Hepatocyte (in vitro differentiated cells): ENCODE measurements at places on chromosomes 1 and 21. TPM values are rescaled to one million over a fixed set of nuclear protein-coding genes. Genes with fewer than 3 reads are reported as not detected.

DNA sequence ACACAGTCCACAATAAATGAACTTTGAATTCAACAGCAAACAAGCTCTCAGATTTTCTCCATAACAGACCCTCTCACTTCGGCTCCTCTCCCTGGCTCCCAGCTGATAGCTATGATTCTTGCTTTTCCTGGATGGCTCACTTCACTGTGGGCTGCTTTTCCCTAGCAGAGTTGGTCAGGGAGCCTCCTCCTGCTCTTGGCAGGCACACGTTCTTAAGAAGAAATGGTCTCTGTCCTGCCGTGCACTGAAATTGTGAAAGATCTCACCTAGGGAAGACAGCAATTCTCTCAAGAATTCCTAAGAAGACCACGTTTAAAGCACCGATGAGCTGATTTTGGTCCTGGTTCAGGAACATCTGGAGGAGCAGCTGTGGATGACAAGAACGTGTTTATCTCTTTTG lies 148.5 kb upstream of the KCNK2 start:
- no peak for DNase-seq

DNA sequence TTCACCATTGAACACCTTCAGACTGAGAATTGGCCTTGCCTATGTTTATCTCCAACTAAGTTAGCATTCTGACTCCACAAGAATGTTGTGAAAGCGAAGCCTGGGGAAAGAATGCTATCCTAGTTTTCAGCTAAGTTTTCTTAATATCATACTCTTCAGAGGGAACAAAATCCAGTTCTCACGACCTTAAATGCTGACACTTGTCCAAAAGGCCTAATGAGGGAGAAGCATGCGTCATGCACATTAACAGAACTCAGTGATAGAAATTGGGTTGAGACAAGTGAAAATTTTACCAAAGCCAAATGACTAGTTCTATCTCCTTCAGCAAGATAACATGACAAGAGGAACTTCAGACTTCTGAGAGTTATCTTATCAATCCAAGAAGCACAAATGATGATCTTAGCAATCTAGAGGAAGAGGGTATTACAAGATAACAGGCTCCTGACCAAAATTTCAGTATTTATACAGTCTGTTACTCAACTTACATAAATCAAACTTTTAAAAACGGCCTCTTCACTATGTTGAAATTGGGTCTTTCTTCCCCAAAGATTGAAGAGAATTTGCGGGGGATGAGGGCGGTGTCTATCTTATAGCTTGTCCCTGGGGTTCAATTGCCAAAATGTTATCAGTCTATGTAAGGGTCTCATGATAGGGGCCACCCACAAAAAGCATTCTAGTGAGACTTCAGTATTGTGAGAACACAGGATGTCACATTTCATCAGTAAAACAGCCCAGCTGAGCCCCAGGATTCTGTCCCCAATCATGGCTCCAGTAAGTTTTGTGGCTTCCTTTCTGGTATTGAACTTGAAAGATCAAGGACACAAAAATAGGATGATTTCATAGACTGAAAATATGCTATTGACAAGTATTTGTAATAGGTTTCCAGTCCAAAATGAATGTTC lies 26.5 kb upstream of the SLC45A3 start:
- DNase-seq = no peak

DNA sequence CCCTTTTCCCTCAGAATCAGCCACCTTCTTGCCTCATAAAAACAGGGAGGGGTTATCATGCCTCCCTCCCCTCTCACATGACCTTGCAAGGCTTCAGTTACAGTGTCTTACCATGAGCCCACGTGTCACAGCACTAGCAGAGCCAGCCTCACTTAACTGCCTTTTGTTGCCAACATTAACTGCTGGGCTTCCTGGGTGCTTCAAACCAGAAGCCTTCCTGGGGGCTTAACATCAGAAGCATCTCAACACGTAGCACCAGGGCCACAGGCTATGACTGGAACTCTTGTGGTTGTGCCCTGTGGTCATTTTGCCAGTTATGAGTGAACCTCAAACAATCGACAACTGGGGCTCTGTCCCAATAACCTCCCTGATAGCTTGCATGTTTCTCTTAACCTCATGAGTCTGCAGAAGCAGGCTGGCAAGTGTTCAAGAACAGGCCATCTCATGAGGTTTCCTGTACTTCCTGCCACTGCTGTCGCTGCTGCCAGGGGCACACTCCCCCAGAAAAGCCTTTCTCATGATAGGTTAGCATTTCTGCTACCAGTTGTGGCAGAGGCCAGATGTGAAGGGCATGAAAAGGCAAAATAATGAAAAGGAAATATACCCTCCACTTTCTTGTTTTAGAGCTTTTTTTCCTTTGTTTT lies 132.2 kb downstream of the GLUL start:
- DNase-seq = no peak

GRCh38 chr1:202586018-202586821 lies 124.0 kb downstream of the SYT2 start:
- DNase-seq = peak; percentile 37

- DNase-seq = peak; percentile 47
These were observed 45.0 kb upstream of the DNAJC6 start for GRCh38 chr1:65264197-65264929.

GRCh38 chr1:56255516-56256152 lies 323.7 kb downstream of the PLPP3 start:
- DNase-seq = peak; percentile 44

DNA sequence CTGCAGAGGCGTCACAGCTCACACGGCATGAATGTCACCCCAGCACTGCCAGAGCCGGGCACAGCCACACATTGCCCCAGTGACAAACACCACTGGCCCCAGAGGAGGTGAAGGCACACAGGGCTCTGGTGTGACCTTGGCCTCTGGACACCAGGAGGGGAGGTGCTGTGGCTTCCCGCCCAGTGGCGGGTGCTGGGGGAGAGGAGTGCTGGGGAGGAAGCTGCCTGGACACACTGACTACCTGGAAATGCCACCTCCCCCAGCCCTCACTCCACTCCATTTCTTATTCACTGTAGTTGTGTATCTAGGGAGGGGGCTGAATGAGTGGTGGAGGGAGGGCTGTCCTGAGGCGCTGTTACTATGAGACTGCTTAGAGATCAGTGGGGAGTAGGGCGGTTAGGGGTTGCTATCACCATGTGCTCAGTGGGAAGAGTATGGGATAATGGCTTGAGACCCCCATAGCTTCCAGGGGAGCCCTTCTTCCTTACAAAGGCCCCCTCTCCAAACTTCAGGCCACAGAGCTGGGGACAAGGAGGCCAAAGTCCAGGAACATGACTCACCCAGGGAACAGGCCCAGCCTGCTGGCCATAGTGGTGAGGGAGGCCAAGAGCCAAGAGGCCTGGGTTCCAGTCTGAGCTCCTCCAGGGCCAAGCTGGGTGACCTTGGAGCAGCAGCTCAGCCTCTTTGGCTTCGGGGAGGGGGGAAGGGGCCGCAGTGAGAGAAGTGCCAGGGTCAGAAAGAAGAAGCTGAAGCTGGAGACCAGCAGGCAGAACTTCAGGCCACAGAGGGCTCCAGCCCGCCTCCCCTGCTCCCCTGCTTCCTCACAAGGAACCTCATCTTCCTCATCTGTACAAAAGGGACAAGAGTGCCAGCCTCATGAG lies 40.1 kb downstream of the AHDC1 start:
- DNase-seq = peak; percentile 79

- DNase-seq = peak; percentile 22
These were observed 876.5 kb upstream of the B3GALT2 start for GRCh38 chr1:194062962-194063361.

DNA sequence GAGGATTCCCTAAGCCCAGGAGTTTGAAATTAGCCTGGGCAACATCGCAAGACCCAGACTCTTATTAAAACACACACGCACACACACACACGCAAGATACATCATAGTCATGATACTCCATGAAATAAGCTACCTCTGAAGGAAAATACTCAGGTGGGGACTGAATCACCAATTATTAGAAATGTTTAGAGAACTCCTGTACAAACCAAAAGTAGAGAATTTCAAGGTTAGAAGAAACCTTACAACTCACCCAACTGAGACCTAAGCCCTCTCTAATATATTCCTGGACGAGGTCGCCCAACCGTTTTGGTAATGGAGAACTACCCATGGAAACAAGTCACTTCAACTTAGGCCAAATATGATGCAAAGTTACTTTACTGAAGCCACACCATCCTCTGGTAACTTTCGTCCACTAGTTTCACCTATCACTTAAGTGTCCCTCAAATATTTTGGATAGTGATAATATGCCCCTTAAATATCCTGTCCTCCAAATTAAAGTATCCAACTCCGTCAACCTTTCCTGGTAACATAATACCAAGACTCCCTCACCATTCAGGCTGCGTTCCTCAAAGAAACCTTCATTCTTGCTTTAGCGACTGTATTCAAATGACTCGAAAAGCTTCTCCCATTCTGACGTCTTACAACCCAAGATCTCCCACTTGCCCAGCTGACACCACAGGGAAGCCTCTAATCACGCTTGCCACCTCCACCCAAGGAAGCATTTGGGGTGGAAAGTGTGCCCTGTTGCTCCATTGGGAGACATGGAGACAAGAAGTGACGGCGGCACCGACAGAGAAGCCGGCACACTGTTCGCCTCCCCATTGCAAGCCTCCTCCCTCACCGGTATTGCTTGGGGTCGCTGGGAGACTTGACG lies 856 bp downstream of the NRDC start:
- DNase-seq = peak; percentile 39

DNA sequence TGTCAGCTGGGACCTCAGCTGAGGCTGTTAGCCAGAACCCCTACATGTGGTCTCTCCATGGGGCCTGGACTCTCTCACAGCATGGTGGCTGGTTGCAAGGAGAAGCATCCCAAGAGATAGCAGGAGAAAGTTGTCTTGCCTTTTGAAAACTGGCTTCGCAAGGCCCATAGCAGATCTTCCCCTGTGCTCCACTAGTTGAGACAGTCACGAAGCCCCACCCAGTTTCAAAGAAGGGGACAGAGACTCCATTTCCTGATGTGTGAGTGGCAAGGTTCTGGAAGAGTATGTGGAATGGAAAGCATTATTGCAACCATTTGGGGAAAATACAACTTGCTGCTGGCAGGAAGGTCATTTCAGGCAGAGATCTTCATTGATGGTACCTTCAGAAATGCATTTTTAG lies 7.5 kb upstream of the CSRP1 start:
- no peak for DNase-seq

DNA sequence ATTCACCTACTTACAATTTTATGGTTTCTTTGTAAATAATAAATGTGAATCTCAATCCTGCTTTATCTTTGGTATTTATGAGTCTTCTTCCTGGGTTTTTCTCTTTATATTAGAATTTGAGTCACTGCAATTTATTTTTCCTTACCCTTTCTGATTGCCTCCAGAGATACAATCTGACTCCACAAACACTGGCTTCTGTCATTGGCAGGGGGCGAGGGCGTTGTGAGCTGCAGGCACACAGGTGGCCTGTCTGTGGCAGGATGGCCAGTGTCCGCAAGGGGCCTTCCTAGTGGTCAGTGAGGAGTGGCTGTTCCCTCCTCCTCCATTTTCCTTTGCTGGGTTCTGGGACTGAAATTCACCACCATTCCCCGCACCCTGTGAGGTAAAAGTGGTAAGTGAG lies 2.0 kb upstream of the MTARC1 start:
- DNase-seq = no peak

- no peak for DNase-seq
These were observed 1187.4 kb upstream of the NCAM2 start for GRCh38 chr21:19810779-19811178.

Gene LENEP
- total RNA-seq = 0.92 TPM in 1 of 2 replicates, not detected in the other

Gene S100A8
- total RNA-seq = 0.70 TPM in 1 of 2 replicates, not detected in the other

Gene TAL1
- 0.08 and 0.13 TPM in 2 replicates for total RNA-seq

Gene RSPH1
- total RNA-seq = 0.60 and 1.3 TPM in 2 replicates

Gene KCNN3
- total RNA-seq = 0.36 and 0.67 TPM in 2 replicates

Gene TMEM61
- 0.90 TPM in 1 of 2 replicates, not detected in the other for total RNA-seq

Gene SERINC2
- 53.6 and 70.2 TPM in 2 replicates for total RNA-seq

Gene AMIGO1
- total RNA-seq = 4.1 and 4.4 TPM in 2 replicates
